ENCODE measurements at places on chromosomes 1 and 21.
A peak's percentile ranks its signal among the peaks of the same experiment; 100 is the strongest.

DNA sequence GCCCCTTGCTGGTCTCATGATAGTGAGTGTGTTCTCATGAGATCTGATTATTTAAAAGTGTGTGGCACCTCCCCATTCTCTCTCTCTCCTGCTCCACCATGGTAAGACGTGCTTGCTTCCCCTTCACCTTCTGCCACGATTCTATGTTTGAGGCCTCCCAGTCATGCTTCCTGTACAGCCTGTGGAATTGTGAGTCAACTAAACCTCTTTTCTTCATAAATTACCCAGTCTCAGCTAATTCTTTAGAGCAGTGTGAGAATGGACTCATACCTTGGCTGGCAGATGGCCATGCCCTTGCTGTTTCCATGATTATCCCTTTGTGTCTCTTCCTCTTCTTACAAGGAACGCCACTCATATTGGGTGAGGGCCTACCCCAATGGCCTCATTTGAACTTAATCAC lies 40.3 kb downstream of the PSMG1 start:
- no peak for DNase-seq

DNA sequence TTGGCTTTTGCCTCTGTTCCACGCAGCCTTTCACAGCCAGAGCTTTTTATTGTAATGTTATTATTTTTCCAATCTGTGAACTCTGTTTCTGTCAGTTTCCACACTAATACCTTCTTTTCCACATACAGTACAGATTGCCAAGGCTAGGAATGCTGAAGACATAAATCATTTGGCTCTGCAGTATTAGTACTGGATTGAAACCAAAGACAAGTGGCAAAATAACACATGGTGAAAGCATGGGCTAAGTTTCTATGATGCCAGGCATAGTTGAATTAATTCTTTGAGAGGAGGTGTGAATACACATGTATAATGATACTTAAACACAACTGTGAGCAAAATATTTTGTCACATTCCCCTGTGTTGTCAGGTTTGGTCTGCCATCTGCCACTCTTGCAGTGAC lies 73.5 kb downstream of the TMEM200B start:
- DNase-seq = no peak

DNA sequence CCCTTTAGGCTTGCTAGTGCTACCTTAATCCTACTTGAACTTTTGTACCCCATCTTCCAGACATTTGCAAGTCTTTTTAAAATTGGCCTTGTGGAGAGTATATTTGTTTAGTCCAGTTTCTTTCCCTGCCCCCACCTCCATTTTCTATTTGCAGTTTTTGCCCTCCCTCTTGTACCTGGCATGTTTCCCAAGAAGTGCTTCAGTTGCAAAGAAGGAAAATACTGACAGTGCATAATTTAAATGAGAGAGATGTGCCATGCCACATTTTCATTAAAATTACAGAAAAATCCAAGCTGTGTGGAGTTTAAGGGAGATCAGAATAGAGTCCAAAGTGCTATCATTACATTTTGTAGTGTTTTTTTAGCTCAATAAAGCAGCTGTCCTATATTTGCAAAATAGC lies 150.0 kb upstream of the ADGRL2 start:
- DNase-seq = no peak

GRCh38 chr21:37767984-37768383 lies 148.3 kb downstream of the KCNJ6 start:
- DNase-seq = no peak

DNA sequence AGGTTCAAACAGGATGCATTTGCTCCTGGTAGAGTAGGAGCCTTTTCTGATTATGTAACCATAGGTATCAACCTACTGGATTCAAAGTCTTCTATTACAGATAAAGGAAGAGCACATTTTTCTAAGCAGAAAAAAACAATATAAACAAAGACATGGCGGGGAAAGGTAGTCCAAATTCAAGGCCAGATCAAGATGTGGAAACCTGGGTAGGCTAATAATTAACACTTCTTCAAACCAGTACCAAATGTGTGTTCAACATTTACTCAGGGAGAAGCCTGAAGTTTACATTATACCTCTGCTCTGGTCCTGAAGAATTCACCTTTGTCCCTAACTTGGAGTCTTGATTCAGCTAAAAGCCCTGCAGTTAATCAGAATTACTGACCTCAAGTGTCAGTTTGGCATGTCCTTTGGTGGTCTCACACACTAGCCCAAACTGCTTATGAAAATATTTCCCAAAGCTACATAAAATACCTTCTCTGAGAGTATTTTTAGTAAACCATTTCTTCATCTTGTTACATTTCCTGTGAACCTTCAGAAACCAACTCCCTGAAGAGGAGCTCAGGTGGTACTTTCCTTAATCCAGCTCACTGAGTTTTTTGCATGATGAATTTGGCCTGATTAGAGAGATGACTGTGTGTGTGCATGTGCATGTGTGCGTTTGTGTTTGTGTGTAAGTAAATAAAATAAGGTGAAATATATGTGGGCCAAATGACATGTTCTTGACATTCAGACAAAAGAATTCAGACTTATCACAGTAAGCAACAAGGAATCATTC lies 70.2 kb downstream of the TOR3A start:
- no peak for DNase-seq

DNA sequence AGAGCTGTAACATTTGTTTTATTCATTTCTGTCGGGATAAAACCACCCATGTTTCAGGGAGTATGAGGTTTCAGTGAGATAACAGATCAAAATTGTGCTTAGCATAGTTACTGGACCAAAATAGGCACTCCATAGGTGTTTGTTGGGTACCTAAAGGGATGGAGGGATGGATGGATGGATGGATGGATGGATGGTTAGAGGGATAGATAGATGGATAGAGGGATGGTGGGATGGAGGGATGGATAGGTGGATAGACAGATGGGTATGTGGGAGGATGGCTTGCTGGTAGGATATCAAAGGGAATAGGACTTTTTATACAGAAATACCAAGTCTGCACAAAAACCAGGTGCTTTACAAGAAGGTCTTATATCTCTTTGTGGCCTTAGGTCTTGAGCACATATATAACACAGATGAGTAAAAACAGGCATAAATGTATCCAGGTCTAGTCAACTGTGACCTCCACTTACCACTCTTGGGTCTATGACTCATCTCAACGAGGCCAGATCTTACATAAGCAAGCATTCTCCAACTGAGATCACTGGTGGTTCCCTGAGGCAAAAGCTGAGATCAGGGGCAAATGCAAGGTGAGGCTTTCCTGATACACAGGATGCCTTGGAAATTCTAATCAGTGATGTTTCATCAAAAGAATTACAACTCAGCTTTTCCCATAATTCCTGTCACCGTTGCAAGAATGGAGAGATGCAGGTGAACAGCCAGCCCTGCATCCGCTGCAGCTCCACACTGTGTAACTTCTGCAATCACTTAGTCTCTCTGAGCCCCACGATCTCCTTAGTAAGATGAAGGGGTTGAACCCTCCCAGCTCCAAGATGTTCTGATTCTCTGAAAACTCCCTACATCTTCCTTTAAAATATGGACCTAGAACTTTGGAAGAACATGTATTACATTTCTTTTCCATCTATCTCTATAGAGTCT lies 32.0 kb downstream of the PTAFR start:
- DNase-seq = peak; percentile 66

DNA sequence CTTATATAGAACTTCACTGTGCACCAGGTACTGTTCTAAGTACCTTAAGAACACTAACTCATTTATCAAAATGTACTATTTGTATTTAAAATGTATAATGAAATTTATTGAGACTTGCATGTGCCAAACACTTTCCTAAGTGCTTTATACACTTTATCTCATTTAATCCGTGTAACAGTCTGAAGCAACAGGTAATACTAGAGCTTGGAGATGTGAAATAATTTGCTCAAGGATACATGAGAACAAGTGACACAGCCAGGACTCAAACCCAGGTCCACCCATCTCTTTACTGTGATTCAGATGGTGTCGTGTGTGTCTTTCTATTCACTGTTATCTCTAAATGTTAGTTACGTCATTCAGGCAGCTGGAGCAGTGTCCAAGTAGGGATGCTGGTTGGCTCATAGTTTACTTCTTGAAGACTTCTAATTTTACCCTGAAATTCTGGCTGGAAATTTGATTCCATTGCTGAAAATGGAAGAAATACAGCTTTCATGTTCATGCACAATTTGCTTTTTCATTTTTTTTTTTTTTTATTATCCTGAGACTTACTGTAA lies 169.7 kb upstream of the UBE2U start:
- no peak for DNase-seq

- DNase-seq = no peak
Observed at GRCh38 chr1:62869217-62869754, 85.4 kb downstream of the ATG4C start.

- DNase-seq = no peak
Observed at GRCh38 chr21:33541105-33541711, 709 bp downstream of the GART start.

DNA sequence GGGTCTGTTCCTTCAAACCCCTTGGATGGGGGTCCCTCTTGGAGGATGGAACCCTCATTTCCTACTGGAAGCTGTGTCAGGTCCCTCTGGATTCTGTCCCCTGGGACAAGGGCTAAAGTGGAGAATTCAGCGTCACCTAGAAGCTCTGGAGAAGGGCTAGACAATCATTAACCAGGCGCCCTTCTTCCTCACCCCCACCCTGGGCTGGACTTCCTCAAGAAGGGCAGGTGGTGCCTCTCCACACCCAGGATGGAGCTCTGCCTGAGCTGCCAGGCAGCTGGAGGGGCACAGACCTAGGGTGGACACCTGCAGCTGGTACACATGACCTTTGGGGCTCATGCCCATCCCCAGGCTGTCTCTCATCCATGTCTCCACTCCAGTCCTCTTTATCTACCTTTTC lies 3.6 kb downstream of the CELF3 start:
- no peak for DNase-seq

GRCh38 chr1:168319691-168320090 lies 39.0 kb downstream of the TBX19 start:
- no peak for DNase-seq

GRCh38 chr1:179550746-179551682 lies 24.7 kb downstream of the NPHS2 start:
- no peak for DNase-seq

- no peak for DNase-seq
Observed at GRCh38 chr1:43743206-43743605, 35.9 kb downstream of the ST3GAL3 start.

GRCh38 chr1:204600203-204600602 lies 84.0 kb downstream of the MDM4 start:
- DNase-seq = no peak

DNA sequence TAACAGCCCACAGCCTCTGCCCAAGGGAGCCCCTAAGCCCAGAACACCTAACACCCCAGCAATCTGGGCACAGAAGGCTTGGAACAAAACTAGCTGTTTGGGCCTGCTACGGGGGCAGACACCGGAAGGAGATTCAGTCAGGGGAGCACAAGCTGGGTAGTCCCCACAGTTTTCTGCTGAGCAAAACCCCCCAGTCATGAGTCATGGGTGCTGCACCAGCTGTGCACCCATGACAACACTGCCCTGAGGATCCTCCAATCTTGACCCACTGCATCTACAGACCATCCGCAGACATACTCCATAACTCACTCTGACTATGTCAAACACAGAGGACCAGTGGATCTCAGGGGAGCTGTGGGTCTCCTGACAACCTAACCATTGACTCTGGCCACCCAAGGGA lies 105.1 kb downstream of the LRIG2 start:
- DNase-seq = no peak

GRCh38 chr1:37137601-37138000 lies 103.3 kb upstream of the GRIK3 start:
- DNase-seq = no peak

- no peak for DNase-seq
Observed at GRCh38 chr1:237838320-237838719, 52.4 kb downstream of the ZP4 start.

DNA sequence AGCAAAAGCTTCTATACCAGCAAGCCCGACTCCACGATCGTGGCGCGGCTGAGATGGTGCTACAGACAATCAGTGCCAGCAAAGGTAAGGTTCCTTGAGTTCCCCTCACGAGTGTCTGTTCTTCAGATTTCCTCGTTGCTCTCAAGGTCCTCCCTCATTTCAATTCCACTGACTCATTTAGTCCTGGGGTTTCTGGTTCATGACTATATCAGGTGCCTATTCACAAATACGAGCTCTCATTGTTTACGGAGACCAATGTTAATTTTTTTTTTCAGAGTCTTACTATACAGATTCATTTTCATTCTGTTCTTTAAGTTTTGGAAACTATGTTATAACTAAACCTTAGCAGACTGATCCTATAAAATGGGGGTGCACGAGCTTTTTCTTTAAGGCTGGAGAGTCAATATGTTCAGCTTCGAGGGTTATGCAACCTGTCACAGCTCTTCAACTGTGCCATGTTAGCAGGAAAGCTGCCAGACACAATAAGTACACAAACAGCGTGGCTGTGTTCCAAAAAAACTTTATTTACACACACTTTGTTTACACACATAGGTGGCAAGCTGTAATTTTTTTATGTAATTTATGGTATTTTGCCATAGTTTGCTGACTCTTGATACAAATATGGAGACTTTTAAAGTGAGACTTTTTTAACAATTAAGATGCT lies 134.3 kb downstream of the ZP4 start:
- DNase-seq = no peak

- DNase-seq = no peak
Observed at GRCh38 chr1:159291424-159291823, 10.7 kb upstream of the FCER1A start.

GRCh38 chr1:208080396-208081286 lies 163.5 kb downstream of the PLXNA2 start:
- DNase-seq = no peak

DNA sequence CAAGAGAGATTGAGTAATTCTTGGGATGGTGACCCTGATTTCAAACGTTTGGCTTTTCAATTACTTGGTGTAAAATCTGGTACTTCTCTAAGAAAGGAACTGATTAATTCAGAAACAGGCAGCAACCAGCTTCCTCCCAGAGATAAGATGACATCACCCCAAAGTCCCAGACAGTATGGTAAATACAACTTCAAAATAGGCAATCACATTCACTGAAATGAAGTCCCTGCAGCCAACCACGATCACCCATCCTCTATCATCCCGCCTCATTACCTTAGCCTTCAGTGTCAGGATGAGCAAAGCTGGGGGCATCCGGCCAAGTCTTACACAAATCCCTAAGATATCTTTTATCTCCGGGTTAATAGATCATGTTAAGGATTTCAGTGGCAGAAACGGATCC lies 26.4 kb upstream of the RUNX1 start:
- DNase-seq = no peak

DNA sequence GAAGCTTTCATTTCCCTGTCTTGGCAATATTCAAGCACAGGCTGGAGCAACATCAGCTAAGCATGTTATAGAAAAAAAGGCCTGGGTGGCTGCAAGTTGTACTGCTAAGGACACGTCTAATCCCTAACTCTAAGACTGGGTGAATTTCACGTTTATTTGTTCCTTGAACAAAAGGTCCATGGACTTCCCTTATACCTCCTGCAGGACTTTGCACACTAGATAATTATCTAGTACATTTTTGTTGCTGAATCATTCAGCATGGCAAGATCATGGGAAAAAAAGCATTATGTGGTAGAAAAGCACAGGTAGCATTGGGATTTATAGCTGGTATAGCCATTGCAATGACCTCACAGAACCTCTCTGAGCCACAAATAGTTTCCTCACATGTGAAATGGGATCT lies 130.7 kb upstream of the DMRTA2 start:
- DNase-seq = no peak
